Activated CD8-positive, alpha-beta memory T cell treated with anti-CD3 and anti-CD28 coated beads, Interleukin-2, amount 50 U/mL, for 4 hours (primary cell): ENCODE measurements at places on chromosomes 13 and 19.

GRCh38 chr19:45812297-45812696 is 2.8 kb downstream of the RSPH6A start:
- DNase-seq, result no peak

- no peak for DNase-seq
These were observed 9.8 kb upstream of the SIAH3 start for GRCh38 chr13:45861322-45861721.

- DNase-seq, result no peak
These were observed 196.6 kb upstream of the GPR12 start for GRCh38 chr13:26957182-26957581.

DNA sequence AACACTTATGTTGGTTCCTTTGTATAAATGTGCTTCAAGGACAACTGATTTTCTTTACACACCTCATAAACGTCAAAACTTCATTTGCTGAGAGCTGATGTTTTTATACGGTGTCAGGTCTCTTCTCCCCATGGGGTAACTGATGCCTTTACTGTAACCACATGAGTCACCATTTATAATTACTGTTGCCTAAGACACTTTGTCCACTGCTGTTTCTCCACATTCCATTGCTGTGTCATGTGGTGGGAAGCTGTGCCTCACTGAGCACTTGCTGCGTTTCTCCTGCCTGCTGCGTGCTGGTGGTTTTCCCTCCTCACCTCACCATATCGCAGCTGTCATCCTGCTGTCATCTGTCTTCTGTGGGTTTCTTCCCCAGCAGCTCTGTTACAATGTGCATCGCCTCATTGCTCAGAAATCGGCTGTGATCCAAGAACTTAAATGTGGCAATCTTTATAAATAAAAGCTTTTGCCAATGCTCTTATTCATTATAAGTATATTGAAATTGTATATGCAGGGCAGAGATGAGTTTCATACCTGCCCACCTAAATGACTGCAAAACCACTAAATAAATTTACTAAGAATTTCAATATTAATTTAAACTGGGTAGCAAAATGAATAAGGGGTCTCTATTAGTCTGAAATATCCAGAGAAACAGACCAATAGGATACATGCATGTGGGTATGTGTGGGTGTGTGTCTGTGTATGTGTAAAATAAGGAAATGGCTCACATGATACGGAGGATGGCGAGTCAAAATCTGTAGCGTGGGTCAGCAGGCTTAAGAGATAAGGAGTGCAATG is 547.0 kb upstream of the SLITRK5 start:
- DNase-seq, result no peak

DNA sequence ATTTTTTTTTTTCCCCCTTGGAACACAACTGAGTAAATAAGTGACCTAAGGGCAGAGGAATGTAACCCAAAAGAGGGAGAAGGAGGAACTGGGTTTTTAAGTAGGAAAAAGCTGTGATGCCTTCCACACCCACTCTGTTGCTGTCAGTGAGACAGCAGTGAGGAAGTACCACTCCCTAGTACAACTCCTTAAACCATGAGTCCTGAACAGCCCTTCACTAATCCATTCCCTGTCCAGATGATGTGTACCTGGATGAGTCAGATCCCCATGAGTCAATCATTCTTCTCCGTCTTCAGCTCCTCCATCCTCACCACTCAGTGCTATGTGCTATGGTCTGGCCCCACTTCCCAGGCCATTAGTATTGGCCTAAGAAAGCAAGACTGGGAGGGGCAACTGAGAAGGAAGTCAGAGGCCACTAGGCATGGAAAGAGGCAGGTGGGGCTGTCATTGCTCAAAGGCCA is 12.9 kb upstream of the CXCL17 start:
- DNase-seq, result no peak

GRCh38 chr19:35975608-35976214 is 19.3 kb upstream of the SDHAF1 start:
- DNase-seq, result no peak

DNA sequence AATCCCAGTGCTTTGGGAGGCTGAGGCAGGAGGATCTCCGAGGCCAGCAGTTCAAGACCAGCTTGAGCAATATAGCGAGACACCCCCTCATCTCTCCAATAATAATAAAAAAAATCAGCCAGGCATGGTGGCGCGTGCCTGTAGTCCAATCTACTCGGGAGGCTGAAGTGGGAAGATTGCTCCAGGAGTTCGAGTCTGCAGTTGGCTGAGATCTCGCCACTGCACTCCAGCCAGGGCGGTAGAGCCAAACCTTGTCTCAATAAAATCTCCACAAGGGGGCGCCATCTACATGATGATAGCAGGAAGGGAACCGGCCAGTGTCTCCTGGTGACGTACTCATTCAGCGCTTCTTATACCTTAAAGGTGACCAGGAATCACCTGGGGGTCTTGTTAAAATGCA is 13.6 kb upstream of the C5AR1 start:
- peak; percentile 73 for DNase-seq

DNA sequence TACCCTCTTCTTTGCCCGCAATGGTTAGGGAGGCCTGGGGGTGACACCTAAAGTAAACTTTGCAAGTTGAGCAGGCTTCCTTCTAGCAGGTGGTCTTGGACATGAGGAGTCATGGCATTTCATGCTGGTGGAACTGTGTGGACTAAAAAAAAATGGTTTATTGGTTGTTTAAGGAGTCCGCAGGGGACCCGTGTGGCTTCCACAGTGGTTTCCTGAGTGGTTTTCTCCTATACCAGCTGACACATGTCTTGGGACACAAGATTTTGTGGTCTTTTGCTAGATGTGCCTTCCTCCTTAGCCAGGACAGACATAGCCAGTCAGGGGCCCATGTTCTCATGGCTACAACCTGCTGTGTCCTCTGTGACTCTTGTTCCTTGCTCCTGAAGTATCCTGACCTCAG is 1.5 kb downstream of the ZNF543 start:
- no peak for DNase-seq

DNA sequence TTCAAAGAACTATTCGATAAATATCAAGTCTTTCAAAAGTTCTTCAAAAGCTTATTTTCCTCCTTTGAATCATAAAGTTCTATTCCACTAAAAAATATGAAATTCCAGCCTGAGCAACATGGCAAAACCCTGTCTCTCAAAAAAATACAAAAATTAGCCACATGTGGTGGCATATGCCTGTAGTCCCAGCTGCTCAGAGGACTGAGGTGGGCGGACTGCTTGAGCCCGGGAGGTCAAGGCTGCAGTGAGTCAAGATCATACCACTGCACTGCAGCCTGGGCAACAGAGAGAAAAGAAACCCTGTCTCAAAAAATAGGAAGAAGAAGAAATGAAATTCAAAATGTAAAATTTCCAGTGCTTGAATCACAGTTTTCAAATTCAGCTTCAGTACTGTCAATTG is 24.6 kb downstream of the CAB39L start:
- no peak for DNase-seq

GRCh38 chr13:112791663-112792440 is 102.0 kb downstream of the ATP11A start:
- no peak for DNase-seq

DNA sequence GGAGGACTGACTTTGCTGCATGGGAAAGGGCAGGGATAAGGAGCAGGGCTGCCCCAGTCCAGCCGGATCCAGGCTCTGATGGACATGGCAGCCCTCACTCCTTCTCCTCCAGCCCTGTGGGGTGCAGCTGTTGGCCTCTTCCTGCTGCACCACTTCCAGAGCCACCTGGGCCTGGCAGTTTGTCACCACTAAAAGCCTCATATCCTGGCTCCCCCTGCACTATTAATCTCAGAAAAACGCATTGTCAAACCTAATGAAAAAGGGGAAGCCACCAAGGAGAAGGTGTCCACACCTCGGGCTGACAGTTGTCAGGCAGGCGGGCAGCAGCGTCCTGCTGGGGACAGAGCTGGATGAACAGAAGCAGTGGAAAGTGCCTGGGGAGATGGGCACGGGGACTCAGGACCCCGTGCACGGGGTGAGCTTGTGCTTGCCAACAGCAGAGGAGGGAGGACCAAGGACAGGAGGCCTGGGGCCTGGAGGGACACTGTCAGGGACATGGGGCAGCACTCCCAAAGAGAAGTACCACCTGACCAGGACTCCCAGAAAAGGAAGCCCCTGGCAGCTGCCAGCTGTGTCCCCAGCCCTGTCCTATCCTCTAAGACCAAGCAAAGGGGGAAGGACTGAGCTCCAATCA is 151.1 kb upstream of the TSHZ3 start:
- no peak for DNase-seq

DNA sequence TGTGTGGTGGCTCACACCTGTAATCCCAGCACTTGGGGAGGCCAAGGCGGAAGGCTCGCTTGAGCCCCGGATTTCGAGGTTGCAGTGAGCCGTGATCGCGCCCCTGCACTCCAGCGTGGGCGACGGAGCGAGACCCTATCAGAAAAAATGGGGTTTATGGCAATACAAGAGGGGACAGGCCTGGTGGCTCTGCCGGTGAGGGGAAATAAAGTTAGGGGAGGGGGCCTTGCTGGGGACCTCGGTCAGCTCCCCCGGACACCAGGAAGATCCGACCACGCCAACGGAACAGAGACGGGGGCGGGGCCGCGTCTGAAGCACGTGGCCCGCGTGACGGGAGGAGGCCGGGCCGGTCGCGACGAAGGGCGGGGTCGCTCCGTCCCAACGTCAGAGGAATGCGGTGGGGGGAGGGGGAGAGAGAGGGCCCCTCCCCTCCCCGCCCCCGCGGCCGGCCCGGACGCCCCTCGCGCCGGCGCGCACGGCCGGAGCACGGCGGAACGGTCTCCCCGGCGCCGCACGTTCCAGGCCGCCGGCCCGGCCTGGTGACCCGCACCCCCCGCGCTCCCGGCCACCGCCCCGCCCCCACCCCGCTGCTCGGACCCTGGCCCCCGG is 1.9 kb upstream of the HNRNPL start:
- DNase-seq, result peak; percentile 89

DNA sequence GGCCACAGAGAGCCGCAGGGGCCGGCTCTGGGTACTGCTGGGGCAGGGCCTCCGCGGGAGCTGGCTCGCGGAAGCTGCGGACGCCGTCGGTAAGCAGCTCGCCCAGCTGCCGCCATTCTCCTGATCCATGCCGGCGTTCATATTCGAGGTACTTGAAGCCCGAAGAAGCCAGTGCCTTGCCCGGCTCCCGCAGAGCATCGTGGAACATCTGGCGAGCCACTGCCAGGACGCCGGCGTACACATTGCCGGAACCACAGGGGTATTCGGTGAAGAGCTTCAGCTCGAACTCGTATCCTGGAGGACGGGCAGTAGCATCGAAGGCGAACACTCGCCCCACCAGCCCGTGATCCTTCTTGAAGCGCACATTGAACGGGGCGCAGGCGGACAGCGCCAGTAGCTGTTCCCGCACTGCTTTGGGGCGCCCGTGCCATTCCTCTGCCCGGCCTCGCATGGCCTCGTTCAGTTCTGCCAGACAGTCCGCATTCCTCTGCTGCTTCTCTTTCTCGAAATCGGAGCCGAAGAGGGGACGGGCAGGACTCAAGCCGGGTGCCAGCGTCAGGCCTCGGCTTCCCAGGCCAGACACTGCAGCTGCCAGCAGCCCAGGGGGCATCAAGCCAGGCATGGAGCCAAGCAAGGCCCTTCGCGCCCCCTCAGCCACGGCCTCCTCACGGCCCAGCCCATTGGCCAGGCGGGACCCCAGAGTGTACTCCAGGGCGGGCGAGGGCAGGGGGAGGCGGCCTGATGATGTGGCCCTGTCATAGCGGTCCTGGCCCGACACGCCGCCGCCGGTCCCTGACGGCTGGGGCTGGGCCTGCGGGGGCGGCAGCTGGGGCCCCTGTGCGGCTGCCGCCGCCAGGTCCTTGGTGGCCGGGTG is 1.0 kb downstream of the IRF2BP1 start:
- DNase-seq, result peak; percentile 24

DNA sequence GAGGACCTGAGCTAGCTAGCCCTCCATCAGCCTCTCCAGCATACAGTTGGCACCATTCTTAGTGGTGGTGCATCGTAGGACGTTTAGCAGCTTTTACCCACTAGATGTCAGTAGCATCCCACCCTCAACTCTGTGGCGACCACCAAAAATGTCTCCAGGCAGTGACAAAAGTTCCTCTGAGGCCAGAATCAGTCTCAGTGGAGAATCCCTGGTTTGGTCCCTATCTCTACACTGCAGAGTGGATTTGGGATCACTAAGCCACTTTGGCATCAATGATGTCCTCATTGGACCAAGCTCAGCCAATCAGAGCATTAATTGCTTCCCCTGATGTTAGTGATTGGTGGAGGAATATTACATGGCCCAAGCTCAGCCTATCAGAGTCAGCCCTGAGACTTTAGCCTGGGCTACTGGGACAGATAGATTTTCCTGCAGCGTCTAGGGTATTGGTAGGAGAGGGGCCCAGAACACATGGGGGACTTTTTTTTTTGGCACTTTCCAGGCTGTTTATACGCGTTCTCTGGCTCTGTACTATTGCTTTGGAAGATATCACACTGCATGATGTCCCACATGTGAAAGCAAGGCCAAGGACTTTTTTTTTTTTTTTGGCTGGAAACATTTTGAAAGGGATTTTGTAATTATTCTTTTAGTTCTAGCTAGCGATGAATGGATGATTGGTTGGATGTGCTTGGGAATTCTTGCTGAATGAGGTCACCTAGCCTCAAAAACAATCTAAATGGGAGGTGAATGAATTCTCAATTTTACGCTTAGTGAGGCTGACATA is 7.0 kb downstream of the TMEM221 start:
- peak; percentile 28 for DNase-seq

DNA sequence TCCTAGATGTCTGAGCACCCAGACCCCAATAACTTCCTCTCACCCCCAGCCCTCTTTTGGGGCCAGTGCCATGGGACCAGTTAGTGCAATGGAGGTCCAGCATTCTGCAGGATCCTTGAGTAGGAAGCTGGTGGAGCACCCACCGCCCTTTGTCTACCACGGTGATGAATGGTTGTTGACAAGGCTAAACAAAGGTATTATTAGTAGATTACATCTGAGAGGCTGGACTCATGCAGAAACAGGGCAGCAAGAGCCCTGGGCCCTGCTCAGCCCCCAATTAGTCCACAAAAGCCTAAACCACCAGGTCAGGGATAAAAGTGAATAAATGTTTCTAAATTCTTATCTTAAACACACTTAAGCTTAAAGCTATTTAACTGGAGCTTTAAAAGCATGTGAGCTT is 196.5 kb upstream of the TSHZ3 start:
- DNase-seq, result no peak

GRCh38 chr19:34366738-34367623 is 2.0 kb downstream of the GPI start:
- no peak for DNase-seq

GRCh38 chr13:110319774-110320509 is 12.9 kb downstream of the COL4A2 start:
- no peak for DNase-seq

GRCh38 chr13:33577007-33577406 is 240.9 kb upstream of the RFC3 start:
- DNase-seq, result no peak

DNA sequence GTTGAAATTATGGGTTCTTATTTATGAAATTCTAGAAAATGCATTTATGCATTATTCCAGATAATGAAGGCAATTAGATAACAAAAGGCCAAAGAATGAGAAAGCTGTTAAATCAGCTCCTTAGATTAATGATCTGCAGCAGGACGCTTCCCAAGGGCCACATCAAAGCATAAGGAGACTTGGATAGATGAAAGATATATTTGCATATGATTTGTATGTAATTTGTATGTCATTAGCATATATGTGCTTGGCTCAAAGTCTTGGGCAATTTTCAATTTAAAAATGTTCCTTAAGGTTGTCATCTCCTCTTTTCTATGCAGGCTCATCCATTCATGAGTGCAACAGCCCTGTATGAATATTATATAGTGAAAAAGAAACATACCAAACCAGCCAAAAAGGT is 126.8 kb upstream of the IRS2 start:
- DNase-seq, result no peak

GRCh38 chr13:20053016-20053415 is 94.5 kb downstream of the ZMYM2 start:
- DNase-seq, result no peak
